ENCODE measurements at places on chromosomes 1 and 21.
A peak's percentile ranks its signal among the peaks of the same experiment; 100 is the strongest.

DNA sequence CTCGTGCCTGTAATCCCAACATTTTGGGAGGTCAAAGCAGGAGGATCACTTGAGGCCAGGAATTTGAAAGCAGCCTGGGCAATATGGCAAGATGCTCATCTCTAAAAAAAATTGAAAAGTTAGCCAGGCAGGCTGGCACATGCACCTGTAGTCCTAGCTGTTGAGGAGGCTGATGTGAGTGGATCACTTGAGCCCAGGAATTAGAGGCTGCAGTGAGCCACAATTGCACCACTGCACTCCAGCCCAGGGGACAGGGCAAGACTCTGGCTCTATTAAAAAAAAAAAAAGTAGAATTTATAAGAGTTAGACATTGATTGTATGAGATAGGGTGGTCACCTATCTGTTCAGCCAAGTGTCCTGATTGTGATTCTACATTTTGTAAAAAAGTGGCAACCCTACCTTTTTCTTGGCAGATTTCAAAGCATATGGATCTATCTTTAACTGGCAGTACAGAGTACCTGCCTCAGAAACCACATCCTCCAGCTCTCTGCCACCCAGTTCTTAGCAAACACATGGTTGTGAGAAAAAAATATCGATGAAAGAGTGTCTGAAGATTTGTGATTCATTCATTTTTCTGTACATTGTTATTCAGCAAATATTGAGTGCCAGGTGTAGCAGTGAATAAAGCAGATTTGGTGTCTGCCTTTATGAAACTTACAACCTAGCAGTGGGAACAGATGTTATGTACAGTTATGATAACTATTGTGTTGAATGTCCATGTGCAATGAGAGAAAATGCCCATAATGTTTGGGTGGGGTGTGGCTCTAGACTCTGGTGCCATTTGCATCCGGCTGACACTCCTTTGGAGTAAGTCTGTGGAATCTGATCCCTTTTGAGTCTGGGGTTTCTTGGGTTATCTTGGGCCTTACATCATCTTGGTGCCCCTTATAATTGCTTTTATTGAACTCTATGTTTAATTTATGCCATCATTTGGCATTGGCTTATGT lies 82.5 kb downstream of the ST3GAL3 start:
- DNase-seq: no peak

GRCh38 chr1:200346700-200347099 lies 63.1 kb downstream of the ZNF281 start:
- DNase-seq: no peak

DNA sequence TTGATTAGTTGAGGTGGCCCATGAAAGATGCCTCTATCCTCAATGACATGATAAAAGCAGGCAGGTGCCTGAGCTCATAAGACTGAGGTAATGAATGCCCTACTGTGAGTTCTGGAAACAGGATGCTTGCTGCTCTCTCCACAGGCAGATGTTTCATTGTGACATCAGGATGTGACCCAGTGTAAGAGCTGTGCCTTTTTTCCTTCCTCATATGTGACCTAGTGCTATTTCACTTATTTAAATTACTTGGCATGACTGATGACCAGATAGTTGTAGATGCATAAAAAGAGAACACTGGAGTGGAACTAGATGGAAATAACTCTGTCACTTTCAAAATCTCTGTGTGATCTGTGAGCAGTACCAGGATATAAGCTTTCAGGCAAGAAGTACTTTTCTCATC lies 31.9 kb downstream of the KIF14 start:
- DNase-seq: no peak

DNA sequence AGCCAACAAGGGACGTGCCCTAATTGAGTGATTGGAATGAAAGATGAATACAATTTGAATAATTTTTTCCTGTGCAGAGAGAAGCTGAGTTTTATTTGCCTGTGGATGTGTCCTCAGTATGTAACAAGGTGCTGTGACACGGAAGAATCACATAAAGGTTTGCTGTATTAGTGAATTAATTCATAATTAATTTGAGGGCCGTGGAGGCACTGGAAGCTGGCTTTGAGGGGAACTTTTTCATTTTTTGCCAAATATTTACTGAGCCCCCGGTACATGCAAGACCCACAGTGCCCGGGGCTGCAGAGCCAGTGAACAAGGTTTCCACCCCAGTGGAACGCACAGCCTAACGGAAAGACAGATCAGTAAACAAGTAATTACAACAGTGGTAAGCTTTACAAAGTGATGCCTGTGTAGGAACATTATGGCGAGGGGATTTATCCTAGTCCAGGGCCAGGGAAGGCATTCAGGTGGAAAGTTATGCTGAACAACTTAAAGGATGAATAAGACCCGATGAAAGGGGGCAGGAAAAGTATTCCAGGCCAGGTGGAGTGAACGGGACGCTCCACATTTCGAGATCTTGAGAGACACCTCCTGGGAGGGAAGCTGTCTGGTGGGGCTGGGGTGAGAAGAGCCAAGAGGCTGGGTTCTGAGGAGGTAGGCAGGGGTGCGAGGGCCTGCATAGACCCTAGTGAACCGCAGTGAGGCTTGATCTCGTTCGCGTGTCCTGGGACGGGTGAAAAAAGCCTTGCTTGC lies 773 bp upstream of the RCC2 start:
- peak; percentile 5 for DNase-seq

DNA sequence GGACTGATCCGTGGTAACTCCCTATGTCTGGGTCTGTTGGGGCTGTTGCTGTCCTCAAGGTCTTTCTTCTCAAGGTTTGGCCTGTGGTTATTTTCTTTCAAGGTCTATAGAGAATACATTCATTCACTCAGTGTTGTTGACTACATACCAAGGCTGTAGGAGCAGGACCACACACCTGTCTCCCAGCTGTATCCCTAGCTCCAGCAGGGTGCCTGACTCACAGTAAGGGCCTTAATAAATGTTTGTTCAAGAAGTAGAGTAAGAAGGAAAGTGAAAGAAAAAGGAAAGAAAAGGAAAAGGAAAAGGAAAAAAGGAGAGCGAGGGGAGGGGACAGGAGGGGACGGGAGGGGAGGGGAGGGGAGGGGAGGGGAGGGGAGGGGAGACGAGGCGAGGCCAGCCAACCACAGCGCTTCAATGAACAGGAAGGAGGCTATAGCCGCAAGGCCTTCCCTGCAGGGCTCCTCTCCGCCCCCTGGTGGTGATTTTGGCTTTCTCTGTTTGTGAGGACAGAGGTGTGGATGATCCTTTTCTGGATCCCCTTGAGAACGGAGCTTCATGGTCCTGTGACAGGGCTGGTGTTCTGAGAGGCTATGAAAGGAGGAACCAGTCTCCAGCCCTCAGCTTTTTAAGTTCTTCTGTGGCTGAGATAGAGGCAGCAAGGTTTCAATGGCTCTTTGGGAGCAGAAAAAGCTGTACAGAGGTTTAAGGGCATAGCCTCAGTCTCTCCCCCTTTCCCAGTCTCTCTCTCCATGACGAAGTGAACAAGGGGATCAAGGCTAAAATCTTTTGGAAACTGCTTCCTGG lies 30.6 kb upstream of the LCE5A start:
- DNase-seq: peak; percentile 67

DNA sequence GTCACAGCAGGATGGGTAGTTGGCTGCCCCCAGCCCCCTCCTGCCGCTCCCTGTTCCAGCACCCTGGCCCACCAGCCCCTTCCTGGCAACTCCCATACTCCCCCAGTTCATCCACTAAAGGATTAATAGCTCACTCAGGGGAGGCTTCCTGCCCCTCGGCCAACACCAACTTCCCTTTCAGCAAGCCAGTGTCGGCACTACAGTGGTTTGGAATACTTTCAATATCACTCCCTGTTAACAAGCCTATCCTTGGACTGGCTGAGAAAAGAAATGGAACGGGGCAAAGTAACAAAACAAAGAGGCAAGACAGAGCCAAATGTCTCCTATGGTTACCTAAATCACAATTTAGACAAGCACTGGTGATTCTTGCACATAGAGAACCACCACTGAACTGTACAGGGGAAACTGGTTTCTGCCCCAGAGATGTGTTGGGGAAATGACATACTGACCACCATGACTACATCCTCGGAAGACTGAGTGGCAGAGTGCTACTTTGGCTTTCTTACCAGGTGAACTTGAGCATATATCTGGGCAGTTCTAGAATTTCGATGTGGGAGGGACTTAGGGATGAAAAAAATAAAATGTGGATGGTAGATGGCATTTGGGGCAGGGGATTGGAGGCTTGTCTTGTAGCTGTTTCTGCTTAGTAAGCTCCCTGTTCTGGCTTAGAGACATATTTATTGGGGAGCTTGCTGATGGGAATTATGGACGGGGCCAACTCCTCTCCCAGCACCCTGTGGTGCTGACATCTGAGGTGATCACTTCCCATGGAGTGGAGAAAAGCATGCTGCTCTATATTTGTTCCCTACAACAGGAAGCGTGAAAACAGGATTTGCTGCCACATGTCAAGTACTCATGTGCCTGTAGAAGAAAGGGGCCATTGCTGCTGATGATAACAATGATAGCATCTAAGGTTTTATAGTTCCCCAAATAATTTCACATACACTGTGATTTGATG lies 7.1 kb upstream of the CAPN2 start:
- DNase-seq: no peak

DNA sequence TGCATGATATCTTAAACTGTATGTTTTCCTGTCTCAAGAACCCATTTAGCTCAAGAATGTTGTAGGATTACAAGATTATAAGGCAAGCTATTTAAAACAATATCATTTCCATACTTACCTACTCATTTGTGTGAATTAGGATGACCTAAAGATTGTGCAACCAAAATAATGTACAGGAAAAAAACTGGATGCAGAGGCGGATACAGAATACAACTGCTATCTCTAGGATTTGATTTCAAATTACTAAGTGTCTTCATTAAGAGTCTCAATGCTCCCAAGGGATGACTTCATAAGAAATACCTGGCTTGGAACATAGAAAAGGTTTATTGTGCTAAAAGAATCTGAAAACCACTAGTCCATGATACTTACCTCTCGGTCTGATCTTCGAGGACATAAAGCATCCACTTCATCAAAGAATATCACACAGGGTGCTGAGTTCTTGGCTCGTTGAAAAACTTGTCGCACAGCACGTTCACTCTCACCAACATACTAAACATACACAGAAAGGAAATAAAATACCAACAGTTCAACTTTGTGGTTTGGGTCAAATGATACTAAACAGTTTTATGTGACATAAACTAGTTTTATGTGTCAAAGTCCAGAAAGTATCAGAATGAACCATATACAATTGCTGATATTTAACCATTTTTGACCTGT lies 54.9 kb downstream of the NVL start:
- no peak for DNase-seq

- no peak for DNase-seq
Measured at GRCh38 chr1:212862111-212862690, 4.1 kb downstream of the FLVCR1 start.

DNA sequence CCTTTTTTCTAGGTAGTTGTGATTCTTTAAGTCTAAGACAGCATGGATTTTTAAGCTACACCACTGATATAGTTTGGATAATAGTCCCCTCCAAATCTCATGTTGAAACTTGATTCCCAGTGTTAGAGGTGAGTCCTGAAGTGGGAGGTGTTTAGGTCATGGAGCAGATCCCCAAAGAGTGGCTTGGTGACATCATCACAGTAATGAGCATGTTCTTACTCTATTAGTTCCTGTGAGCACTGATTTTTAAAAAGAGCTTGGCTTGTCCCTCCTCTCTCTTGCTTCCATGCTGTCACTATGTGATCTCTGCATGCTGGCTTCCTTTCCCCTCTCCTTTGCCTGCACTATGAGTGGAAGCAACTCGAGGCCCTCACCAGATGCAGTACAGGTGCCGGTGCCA lies 115.5 kb downstream of the LEPR start:
- no peak for DNase-seq

DNA sequence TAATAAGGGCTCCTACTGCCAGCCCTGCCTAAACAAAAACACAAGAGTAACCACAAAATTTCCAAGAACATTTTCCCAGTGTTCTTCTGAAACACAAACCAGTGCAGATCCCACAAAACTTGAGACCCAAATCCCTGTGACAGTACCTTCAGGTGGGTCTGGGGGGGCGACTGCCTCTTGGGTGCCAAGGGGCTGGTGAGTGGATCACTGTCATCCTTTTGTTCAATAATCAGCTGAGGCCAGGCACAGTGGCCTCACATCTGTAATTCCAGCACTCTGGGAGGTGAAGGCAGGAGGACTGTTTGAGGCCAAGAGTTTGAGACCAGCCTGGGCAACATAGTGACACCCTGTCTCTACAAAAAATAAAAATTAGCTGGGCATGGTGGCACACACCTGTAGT lies 87.6 kb downstream of the GLIS1 start:
- DNase-seq: no peak

DNA sequence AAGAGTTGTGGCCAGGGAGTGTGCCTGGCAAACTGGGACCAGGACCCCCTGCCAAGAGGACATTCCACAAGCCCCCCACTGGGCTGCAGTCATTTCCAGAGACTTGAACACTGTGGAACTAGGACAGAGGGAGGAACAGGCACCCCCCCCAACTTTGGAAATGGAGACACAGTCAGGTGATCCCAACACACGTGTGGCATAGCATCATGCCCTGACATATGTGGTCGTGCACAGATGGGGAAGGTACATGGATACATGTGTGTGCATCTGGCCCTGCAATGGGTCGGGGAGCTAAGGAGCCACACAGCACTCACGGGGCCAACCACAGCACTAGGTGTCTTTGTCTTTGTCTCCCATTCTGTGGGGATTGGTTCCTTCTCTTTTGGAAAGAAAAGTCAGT lies 6.6 kb upstream of the TFF3 start:
- no peak for DNase-seq

DNA sequence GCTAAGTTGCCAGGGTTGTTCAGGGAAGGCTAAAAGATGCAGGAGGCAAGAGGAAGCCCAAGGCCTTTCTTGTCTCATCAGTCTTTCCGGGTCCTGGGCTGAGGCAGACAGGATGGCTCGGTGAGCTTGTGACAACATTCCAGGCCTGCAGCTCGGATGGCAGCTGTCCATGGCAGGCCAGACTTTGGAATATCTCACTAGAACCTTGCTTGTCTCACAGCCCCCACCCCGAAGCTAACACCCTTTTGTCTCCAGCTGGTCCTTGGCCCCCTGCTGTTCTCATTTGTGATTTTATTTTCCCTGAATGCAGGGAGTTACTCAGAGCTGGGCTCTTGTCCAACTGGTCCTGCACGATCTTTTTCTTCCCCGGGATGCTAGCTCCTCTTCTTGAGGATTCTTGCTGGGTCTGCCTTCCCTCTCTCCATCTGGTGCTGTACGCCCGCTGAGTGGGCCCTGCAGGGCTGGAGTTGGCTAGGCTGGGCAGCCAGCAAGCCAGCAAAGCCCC lies 477.2 kb upstream of the CAMK1G start:
- DNase-seq: no peak

DNA sequence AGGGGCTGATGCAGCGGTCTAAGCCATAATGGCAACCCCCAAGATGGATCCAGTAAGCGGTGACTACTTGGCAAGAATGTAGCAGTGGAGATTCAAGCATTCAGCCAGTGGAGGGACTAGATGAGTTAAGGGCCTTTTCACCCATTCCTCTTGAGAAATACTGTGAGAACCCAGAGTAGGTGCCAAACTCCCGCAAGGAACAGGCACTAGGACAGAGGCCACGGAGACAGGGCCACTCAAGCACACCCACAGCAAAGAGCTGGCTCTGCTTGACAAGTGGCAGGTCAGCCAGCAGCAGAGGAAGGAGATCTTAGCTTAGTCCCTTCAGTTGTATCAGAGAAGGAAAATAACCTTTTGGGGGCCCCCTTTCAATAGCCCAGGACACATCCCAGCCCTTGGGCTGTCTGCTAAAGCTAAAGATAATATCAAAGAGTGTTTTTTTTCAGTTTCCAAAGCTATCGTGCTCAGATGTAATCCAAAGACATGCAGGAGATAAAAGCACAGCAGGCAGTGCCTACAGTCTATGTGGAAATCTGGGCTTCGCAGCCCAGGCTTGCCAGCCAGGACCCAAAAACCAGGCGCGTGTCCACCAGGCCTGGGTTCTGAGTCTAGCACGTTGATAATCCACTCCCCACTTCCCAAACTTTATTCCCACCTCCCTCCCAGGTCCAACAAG lies 62.0 kb upstream of the GOLT1A start:
- DNase-seq: no peak

GRCh38 chr1:28309702-28310101 lies 19.1 kb upstream of the MED18 start:
- DNase-seq: no peak
